Muscle of back (tissue), 13 donors: ENCODE measurements at places on chromosomes 2 and 18.

DNA sequence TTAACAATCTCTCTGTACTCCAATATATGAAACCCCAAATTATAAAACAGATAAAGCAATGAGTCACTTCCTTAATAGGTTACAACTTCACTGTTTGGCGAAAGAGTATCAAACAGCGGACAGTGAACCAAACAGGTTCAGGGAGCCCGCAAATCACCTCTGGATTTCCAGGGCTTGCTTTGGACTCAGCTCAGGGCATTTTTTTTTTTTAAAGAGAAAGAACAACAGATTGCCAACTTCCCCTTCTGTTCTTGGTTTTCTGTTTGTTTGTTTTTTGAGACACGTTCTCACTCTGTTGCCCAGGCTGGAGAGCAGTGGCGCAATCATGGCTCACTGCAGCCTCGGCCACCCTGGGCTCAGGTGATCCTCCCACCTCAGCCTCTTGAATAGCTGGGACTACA, 52.7 kb downstream of the ABCB11 start:
- no peak for DNase-seq

DNA sequence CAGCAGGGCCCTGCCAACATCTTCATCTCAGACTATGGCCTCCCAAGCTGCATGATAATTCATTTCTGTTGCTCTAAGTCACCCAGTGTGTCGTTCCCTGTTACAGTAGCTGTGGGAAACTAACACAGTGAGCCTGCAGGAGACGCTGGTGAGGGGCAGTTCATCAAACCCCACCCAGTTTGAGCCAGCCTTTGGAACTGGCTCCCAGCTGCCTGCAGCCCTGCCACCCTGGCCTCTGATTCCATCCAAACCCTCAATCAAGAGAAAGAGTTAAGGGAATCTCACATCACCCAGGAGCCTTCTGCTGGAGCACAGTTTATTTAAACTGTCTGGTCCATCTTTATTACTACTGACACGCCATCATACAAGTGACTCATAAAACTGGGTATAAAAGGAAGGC, 64.9 kb upstream of the ZCCHC2 start:
- no peak for DNase-seq

DNA sequence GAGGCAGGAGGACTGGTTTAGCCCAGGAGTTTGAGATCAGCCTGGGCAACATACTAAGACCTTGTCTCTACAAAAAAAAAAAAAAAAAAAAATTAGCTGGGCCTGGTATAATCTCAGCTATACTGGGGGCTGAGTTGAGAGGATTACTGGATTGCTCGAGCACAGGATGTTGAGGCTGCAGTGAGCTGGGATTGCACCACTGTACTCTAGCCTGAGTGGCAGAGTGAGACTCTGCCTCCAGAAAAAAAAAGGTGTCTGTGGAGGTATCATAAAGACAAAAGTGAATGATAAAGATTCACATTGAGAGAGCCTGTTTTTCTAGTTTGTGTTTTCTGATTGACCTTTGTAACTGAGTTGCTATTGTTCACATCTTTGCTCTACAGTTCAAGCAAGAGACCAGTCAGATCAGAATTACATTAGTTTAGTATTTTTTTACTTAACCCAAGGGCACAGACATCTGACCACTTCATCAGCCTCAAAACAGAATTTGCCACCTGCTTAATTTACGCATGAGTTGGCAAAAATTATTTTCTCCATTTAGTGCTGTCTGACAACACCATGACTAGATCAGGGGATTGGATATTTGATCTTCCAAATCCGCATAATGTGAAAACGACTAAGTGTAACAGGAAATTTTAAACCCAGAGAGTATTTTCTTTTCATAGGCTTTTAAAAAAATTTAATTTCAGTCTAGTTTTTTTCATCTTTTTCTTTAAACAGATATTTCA, 271.0 kb downstream of the TGIF1 start:
- no peak for DNase-seq

DNA sequence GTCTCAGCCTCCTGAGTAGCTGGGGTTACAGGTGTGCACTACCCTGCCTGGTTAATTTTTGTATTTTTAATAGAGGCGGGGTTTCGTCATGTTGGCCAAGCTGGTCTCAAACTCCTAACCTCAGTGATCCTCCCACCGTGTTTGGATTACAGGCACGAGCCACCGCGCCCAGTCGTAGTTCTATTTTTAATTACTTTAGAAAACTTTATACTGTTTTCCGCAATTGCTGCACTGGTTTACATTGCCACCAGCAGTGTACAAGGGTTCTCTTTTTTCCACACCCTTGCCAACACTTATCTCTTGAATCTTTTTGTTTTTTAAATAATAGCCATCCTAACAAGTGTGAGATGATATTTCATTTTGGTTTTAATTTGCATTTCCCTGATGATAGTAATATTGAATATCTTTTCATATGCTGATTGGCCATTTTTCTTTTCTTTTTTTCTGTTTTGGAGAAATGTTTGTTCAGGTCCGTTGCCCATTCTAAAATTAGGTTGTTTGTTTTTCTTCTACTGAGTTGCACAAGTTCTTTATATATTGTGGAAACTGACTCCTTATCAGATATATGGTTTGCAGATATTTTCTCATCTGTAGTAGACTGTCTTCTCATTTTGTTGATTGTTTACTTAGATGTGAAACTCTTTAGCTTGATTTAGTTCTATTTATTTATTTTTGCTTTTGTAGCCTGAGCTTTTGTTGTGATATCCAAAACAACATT, 16.9 kb downstream of the ALMS1 start:
- DNase-seq = no peak

DNA sequence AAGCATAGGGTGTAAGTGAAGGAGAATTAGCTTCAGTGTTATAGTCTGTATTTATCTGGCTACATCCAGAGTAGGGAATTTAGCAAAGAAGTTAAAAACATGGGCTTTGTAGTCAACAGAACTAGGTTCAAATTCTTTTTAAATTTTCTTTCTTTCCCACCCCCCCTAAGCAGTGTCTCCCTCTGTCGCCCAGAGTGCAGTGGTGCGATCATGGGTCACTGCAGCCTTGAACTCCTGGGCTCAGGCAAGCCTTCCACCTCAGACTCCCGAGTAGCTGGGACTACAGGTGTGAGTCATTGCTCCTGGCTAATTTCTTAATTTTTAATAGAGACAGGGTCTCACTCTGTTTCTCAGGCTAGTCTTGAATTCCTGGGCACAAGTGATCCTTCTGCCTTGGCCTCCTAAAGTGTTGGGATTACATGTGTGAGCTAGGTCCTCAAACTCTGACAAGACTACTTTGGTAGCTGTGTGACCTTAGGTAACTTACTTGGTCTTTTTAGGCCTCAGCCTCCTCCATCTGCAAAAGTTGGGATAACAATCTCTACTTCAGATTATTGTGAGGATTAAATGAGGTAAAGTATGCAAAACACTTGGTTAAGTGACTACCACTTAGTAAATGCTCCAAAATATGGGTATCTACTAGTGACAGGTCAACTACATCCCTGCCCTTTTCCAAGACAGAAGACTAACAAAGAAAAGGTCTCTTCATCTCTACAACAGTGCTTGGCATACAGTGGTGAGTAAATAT, 17.8 kb downstream of the DOK1 start:
- DNase-seq = no peak

GRCh38 chr2:54652540-54652939, 70.9 kb upstream of the EML6 start:
- DNase-seq = no peak

GRCh38 chr2:181374781-181375675, 82.2 kb upstream of the ITGA4 start:
- no peak for DNase-seq

GRCh38 chr2:202109737-202110184, 36.7 kb downstream of the KIAA2012 start:
- no peak for DNase-seq

DNA sequence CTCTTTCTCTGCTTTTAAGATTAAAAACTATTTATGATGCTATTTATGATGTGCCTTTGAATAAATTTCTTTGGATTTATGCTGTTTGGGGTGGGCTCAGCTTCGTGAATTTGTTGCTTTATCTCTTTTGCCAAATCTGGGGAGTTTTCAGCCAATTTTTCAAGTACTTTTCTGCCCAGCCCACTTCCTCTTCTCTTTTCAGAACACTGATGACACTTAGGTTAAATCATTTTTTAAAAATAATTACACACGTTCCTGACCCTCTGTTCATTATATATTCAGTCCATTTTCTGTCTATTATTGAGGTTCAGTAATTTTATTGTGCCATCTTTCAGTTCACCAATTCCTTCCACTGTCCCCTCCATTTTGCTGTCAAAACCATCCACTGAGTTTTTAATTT, 14.8 kb upstream of the BCL2L11 start:
- DNase-seq = no peak

DNA sequence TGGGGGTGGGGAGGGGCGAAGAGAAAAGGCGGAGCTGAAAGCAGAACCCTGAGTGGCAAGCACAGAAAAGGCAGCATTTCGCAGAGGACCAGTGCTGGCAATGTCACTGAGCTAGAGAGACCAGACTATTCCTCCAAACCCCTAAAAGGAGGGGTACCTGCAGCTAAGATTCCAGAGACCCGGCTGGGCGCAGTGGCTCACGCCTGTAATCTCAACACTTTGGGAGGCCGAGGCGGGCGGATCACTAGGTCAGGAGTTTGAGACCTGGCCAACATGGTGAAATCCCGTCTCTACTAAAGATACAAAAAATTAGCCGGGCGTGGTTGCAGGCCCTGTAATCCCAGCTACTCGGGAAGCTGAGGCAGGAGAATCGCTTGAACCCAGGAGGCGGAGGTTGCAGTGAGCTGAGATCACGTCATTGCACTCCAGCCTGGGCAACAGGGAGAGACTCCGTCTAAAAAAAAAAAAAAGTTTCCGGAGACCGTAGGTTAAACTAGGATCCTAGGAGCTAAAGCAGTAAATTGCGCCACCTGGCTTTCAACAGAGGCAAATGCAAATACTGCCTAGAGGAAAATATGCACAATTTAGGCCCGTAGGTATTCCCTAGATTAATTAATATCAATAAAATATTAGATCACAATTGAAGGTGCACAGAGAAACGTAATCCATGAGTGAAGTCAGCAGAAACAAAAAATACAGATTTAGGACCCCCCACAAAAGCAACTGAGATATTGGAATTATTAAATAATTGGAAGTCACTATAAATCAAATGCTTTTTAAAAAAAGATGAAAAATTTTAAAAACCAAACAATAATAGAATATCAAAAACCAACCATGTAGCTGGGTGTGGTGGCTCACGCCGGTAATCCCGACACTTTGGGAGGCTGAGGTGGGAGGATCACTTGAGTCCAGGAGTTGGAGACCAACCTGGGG, 4.9 kb downstream of the UCN start:
- no peak for DNase-seq

- DNase-seq = no peak
Measured at GRCh38 chr2:224584785-224585210, 365 bp downstream of the CUL3 start.

- no peak for DNase-seq
Measured at GRCh38 chr18:12908706-12909105, 24.7 kb upstream of the PTPN2 start.

- DNase-seq = no peak
Measured at GRCh38 chr2:190123956-190124355, 61.4 kb upstream of the MSTN start.

DNA sequence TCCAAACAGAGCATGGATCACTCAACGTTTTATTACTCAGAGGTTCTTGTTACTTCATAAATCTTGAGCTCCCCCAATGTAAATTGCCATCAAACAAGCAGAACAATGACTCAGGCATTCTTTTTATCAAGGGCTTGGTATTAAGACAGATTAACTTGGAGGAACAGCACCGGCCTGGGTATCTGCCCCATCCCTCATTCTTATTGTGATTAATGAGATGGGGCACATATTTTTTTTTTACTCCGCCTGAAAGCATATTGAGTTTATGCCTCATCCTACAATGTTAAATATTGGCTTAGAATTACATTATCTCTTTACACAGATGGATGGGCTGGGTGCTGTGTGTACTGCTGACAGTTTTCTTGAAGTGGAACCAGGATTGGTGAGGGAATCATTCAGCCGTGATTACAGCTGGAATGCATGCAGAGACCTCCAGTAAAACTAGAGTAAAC, 387.3 kb downstream of the CLIP4 start:
- DNase-seq = no peak

DNA sequence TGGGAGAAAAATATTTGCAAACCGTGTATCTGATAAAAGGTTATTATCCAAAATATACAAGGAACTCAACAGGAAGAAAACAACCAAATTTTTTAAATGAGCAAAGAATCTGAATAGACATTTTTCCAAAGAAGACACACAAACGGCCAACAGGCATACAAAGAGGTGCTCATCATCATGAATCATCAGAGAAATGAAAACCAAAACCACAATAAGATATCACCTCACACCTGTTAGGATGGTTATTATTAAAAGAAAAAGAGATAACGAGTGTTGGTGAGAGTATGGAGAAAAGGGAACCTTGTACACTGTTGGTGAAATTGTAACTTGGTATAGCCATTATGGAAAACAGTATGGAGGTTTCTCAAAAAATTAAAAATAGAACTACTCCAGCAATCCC, 463.3 kb downstream of the IRS1 start:
- no peak for DNase-seq

- DNase-seq = no peak
Measured at GRCh38 chr2:227404585-227405271, 17.0 kb upstream of the SCYGR1 start.

- no peak for DNase-seq
Measured at GRCh38 chr2:46885376-46885775, 30.2 kb downstream of the MCFD2 start.

- no peak for DNase-seq
Measured at GRCh38 chr2:22124003-22124402, 1000.2 kb downstream of the TDRD15 start.

DNA sequence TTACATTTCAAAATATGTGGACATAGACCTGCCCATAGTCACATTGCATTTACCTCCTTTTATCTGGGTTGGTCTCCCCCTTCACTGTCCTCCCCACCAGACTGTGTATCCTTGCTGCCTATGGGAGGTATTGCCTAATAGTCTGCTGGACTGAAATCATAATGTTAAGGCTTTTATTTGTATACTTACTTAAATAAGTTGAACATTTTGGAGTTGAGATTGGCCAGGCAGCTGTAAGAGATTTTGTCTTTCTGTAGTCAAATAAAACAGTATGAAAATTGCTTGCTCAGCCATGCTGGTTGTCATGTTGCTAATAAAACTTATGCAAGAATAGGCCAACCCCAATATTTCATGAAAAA, 280.9 kb downstream of the PTPRM start:
- peak; percentile 32 for DNase-seq

GRCh38 chr18:77141401-77142118, 9.0 kb upstream of the MBP start:
- DNase-seq = no peak

DNA sequence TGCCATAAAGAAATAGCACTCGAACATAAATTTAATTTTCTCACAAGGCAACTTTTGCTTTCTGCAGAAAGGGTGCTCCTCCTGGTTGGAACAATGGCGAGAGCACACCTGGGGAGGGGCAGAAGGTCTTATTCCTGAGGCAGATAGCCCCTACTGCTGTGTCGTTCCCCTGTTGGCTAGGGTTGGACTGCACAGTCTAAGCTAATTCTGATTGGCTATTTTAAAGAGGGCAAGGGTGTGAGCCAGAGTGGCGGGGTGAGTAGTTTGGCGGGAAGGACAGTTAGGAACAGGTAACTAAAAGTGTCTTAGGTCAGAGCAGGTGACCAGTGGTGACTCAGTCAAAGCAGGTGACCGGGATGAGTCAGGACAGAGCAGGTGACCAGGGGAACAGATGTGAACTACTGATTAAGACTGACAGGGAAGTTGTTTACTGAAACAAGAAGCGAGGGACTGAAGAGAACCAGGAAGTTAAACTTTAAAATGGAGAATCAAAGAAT, 49.7 kb upstream of the AGAP1 start:
- DNase-seq = no peak
